ENCODE measurements at places on chromosomes 2 and 18. TPM values are rescaled to one million over a fixed set of nuclear protein-coding genes. Genes with fewer than 3 reads are reported as not detected.

The SLC16A14 gene
- total RNA-seq, result 9.8 TPM

The MERTK gene
- total RNA-seq, result 15.7 TPM

The GKN2 gene
- not detected for total RNA-seq

The DCC gene
- not detected for total RNA-seq

The NOL4 gene
- not detected for total RNA-seq

The SESTD1 gene
- total RNA-seq, result 23.3 TPM

The ERMN gene
- total RNA-seq, result not detected

The ALLC gene
- total RNA-seq, result not detected

The SGPP2 gene
- 24.8 TPM for total RNA-seq

The TSPYL6 gene
- total RNA-seq, result not detected

The TMEM214 gene
- total RNA-seq, result 53.3 TPM

The PIKFYVE gene
- 18.7 TPM for total RNA-seq

The RESP18 gene
- not detected for total RNA-seq

The SERPINB3 gene
- total RNA-seq, result 464 TPM

The GALNT13 gene
- 0.25 TPM for total RNA-seq

The PSMA8 gene
- not detected for total RNA-seq

The SERPINB7 gene
- total RNA-seq, result 0.49 TPM

The SCG2 gene
- 13.3 TPM for total RNA-seq

The ERBB4 gene
- total RNA-seq, result 0.25 TPM

The DNAJC5G gene
- 1.5 TPM for total RNA-seq

The FN1 gene
- 292 TPM for total RNA-seq

The MATN3 gene
- total RNA-seq, result 3.9 TPM

The PJVK gene
- 4.9 TPM for total RNA-seq

The SLC5A7 gene
- 1.7 TPM for total RNA-seq

The PARD3B gene
- total RNA-seq, result 12.3 TPM

The ANKRD29 gene
- 32.9 TPM for total RNA-seq
